NAMALWA (cell line): ENCODE measurements at places on chromosomes 3 and 15.
A peak's percentile ranks its signal among the peaks of the same experiment; 100 is the strongest.

DNA sequence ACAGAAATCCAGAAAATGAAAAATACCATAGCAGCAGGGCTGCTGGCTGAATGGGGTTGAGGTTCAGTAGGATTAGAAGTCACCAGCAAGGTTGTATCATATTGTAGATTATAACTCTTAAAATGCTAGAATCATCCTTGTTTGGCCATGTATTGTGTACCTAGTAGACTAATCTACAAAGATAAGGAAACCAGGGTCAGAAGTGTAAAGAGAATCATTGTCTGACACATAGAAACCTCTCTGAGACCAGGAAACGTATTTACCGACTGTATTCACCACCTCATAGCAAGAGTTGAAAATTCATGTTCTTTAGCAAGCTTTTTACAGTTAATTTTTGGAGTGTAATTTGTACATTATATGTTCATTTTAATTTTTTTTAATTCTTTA lies 168.8 kb downstream of the ECT2 start:
- no peak for DNase-seq

DNA sequence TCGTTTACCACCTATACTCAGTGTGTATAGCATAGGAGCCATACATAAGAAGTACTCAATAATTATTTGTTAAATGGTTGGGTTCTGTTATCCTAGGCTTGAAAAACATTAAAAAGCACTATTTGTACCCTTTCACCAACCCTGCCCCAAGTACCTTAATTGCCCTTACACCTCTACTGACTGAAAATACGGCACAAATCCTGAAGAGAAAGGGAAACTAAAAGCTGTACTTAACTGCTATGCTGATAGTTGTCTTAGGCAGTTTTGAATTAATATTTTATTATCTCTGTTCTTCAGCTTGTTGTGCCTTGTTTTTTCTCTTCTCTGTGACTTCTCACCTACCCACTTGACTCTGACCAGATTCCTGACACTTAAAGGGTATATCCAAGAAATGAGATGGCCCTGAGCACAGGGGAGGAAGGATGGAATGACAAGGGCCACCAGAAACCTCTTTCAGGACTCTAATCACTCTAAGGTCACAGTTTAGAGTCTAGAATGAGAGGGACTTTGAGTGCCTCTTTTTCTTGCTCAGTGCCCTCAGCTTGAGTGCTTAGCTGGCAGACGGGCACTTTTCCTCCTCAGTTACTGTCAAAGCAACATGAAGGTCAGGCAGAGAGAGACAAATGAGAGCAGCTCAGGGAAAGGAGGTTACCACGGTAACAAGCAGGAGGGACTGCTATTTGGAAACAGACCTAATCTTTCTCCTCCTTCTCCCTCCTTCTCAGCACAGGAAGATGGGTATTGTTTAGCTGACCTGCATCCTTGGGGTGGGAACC lies 136.5 kb downstream of the ZNF609 start:
- peak; percentile 26 for DNase-seq

GRCh38 chr3:61669203-61669602 lies 107.8 kb downstream of the PTPRG start:
- DNase-seq, result no peak

- DNase-seq, result no peak
Measured at GRCh38 chr3:133941415-133941821, 45.7 kb upstream of the RAB6B start.

- DNase-seq, result no peak
Measured at GRCh38 chr3:192848371-192849233, 69.1 kb downstream of the MB21D2 start.
